ENCODE measurements at places on chromosomes 7 and 10. TPM values are rescaled to one million over a fixed set of nuclear protein-coding genes. Genes with fewer than 3 reads are reported as not detected.

The SPDYE8 gene
- not detected for total RNA-seq

The PVRIG gene
- not detected for total RNA-seq

The RPS24 gene
- total RNA-seq, result 2,297 TPM

The SVIL gene
- total RNA-seq, result 10.5 TPM

The PWWP2B gene
- total RNA-seq, result 17.4 TPM

The CELF2 gene
- total RNA-seq, result 11.5 TPM

The GHRHR gene
- total RNA-seq, result not detected

The PTPRN2 gene
- 0.11 TPM for total RNA-seq

The CPEB3 gene
- total RNA-seq, result 0.55 TPM

The KNDC1 gene
- total RNA-seq, result 3.2 TPM

The CLDN4 gene
- total RNA-seq, result 58.2 TPM

The HOXA11 gene
- 12.4 TPM for total RNA-seq

The SFR1 gene
- 10.4 TPM for total RNA-seq

The IL15RA gene
- 6.2 TPM for total RNA-seq

The TAS2R5 gene
- 1.00 TPM for total RNA-seq

The HMX2 gene
- total RNA-seq, result not detected

The CYP2W1 gene
- total RNA-seq, result not detected

The XPNPEP1 gene
- total RNA-seq, result 121 TPM

The HYAL4 gene
- total RNA-seq, result not detected

The PCDH15 gene
- total RNA-seq, result 0.12 TPM

The TRIM50 gene
- not detected for total RNA-seq

The TUBGCP2 gene
- total RNA-seq, result 71.4 TPM

The SPDYE5 gene
- total RNA-seq, result 0.12 TPM

The GIMAP4 gene
- total RNA-seq, result 0.44 TPM

The NEUROD6 gene
- total RNA-seq, result not detected

The EPHA1 gene
- 0.33 TPM for total RNA-seq

The GIMAP6 gene
- total RNA-seq, result 0.25 TPM

The PAPOLB gene
- 0.12 TPM for total RNA-seq

The THAP5 gene
- 30.7 TPM for total RNA-seq

The OR2A7 gene
- total RNA-seq, result not detected

The MOGAT3 gene
- not detected for total RNA-seq

The SCIN gene
- total RNA-seq, result under 0.01 TPM

The ARHGAP21 gene
- total RNA-seq, result 124 TPM

The RAPGEF5 gene
- 0.75 TPM for total RNA-seq

The NYAP1 gene
- 1.2 TPM for total RNA-seq

The CUTC gene
- total RNA-seq, result 30.7 TPM

The IFIT2 gene
- total RNA-seq, result 8.2 TPM

The C7orf33 gene
- total RNA-seq, result not detected

Measured in uterine smooth muscle cell (primary cell).